ENCODE measurements at places on chromosomes 6 and 20.

DNA sequence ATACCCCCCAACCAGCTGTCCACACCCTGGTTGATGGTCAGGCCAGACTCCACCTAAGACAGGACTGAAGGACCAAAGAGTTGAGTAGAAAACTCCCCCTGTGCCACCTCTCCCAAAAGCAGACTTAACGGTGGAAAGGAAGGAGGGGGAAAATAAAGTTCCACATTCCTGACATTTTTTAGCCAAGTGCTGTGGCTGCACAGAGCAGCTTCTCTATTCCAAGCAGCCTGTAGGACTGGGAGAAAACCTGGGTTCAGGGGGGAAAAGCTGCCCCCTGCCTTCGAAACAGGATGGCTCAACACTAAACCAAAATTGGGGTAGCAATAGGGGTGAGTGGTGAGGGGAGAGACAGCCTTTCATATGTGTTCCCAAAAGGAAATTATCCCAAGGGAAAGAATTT is 3.6 kb downstream of the TRAM2 start:
- DNase-seq: no peak

DNA sequence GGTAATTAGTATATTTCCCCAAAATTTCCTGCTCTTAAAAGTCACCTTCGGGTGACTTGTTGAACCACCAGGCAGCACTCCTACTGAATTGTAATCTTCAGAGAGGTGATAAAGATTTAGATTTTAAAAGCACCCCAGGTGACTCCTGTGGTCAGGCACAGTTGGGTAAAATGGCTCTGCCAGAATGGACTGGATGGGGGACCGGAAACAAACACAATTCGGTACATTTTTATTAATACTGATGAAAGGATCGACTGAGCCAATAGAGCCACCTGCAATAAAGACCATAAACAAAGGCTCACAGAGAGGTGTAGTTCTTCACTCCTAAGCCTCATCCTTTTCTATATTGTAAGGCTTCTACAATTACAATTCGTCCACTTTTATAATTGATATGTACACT is 19.6 kb upstream of the FAM83C start:
- DNase-seq: no peak

GRCh38 chr6:20279608-20280287 is 67.5 kb upstream of the MBOAT1 start:
- no peak for DNase-seq

GRCh38 chr6:47773005-47773404 is 8.8 kb upstream of the OPN5 start:
- DNase-seq: no peak

GRCh38 chr6:46356543-46356942 is 134.7 kb downstream of the RCAN2 start:
- no peak for DNase-seq

DNA sequence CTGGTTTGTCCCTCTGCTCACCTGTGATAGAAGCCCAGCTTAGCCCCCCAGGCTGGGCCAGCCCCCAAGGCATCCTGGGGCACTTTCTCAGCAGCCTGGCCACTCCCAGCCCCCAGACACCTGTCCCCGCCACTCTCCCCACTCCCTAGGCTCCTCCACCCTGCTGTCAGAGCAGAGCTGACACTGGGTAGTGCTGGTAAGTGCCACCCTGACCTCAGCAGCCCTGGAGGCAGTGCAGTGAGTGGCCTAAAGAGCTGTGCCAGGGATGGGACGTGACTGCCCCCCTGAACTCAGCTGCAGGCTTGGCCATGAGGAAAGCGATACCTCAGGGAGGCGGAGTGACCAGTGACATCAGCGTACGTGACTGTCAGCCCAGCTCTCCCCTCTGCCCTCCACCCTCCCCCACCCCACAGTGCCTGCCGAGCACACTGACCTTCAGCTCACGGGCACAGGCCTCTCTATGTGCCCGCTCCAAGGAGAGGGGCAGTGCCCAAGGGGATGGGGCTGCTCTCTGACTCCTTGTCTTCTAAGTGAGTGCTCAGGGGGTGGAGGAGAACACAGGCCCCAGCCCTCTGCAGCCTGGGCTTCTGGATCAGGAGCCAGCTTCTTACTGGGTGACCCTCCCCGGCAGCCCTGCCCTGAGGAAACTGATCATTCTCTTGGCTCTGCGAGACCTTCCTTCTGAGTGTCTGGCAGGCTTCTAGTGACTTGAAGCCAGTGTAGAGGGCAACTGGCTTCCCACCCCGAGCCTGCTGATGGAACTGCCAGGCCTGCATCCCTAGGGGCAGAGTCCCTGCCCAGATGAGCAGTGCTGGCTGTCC is 172.7 kb downstream of the MRPL14 start:
- no peak for DNase-seq

All from stimulated activated naive CD8-positive, alpha-beta T cell treated with anti-CD3 and anti-CD28 coated beads, Interleukin-15, amount 100 ng/mL, for 72 hours (primary cell).